ENCODE measurements at places on chromosomes 5 and 9. TPM values are rescaled to one million over a fixed set of nuclear protein-coding genes. Genes with fewer than 3 reads are reported as not detected.

DNA sequence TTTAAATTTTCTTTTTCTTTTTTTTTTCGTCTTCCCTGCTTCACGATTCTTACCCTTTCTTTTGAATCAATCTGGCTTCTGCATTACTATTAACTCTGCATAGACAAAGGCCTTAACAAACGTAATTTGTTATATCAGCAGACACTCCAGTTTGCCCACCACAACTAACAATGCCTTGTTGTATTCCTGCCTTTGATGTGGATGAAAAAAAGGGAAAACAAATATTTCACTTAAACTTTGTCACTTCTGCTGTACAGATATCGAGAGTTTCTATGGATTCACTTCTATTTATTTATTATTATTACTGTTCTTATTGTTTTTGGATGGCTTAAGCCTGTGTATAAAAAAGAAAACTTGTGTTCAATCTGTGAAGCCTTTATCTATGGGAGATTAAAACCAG is 352.2 kb downstream of the NTRK2 start:
- H3K27me3 ChIP-seq, result no peaks in the 10 kb centered on the region
- no peaks in the 10 kb centered on the region for H3K4me1 ChIP-seq
- H3K4me3 ChIP-seq, result no peak overlapping the region
- H3K27ac ChIP-seq, result no peak overlapping the region

- H3K27ac ChIP-seq, result no peak overlapping the region
- H3K4me1 ChIP-seq, result no peaks in the 10 kb centered on the region
- no peak for DNase-seq
Observed at GRCh38 chr5:103522586-103522985, 40.0 kb downstream of the NUDT12 start.

- H3K27me3 ChIP-seq, result no peaks in the 10 kb centered on the region
- no peak for DNase-seq
- H3K4me3 ChIP-seq, result no peak overlapping the region
- no peaks in the 10 kb centered on the region for H3K4me1 ChIP-seq
- H3K27ac ChIP-seq, result no peak overlapping the region
Observed at GRCh38 chr5:147751156-147751830, 31.2 kb downstream of the JAKMIP2 start.

DNA sequence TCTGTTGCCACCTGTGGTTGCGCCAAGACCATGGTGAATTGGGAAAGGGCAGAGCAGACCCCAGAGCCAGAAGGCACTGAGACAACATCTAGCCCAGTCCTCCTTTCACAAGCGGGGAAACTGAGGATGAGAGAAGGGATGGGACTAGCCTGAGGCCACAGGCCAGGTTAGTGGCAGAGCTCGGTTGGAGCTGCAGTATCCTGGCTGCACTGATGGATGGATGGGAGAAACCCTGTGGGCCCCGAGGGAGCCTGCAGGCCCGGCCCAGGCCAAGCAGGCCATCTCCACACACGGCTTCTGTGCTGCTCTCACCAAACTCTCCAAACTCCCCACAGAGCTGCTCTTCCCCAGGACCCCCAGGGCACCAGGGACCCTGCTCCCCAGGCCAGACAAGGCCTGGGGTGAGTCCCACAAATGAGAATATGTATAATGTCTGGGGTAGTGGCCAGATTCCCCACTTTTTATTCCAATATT is 60.2 kb downstream of the TSTD2 start:
- H3K27me3 ChIP-seq, result no peaks in the 10 kb centered on the region
- H3K36me3 ChIP-seq, result peaks cover 57% of the 10 kb centered on the region
- DNase-seq, result no peak
- H3K4me3 ChIP-seq, result no peak overlapping the region
- peaks cover 32% of the 10 kb centered on the region for H3K4me1 ChIP-seq

DNA sequence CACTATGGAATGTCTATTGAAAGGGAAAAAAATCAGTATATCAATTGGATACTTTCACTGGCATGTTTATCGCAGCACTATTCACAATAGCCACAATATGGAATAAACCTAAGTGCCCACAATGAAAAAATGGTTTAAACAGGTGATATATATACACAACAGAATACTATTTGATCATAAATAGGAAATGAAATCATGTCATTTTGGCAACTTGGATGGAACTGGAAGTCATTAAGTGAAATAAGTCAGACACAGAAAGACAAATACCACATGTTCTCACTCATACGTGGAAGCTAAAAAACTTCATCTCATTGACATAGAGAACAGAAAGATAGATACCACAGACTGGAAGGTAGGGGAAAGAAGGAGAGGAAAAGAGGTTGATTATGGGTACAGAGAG is 471.6 kb upstream of the FTMT start:
- H3K4me1 ChIP-seq, result no peaks in the 10 kb centered on the region
- no peak overlapping the region for H3K27ac ChIP-seq
- no peaks in the 10 kb centered on the region for H3K27me3 ChIP-seq
- no peak for DNase-seq
- no peaks in the 10 kb centered on the region for H3K36me3 ChIP-seq

DNA sequence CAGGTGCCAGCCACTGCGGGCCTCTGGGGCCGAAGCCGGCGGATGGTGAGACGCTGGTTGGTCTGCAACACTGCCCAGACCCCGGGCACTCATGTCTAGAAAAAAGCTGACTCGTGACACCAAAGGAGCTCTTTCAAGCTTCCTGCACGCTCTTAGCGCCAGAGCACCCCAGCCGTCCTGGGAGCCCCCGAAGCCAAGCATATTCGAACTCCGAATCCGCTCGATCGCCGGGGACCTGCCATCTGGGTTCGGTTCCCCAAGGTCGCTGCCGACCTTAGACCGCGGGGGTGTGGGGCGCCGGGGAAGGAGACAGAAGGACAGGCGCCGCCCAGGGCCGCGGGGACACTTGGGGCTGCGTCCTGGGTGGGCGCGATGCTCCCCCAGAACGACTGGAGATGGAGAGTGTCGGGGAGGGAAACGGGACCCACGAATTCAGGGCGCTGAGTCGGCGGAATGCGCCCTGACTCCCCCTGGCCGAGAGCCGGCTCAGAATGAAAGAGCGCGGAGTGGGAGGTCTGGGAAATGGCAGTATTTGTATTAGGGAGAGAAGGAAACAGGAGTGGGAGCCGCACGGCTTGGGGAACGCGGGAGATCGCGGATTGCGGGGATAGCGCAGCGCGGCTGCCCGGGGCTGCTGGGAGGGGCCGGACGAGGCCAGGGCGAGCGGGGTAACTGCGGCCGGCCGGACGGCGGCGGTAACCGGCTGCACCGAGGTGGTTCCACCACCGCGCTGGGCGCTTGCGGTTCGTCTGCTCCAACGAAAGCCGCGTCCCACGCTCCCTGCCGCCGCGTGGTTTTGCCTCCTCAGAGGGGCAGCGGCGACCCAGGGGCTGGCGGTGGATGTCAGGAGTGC is 20.1 kb upstream of the MARCHF6 start:
- H3K27me3 ChIP-seq, result no peaks in the 10 kb centered on the region
- DNase-seq, result peak; percentile 74
- peaks cover 37% of the 10 kb centered on the region for H3K4me1 ChIP-seq
- no peaks in the 10 kb centered on the region for H3K36me3 ChIP-seq
- peak overlapping the region; percentile 75 for H3K4me3 ChIP-seq

- H3K4me3 ChIP-seq, result no peak overlapping the region
- H3K4me1 ChIP-seq, result no peaks in the 10 kb centered on the region
- H3K36me3 ChIP-seq, result no peaks in the 10 kb centered on the region
- H3K27me3 ChIP-seq, result no peaks in the 10 kb centered on the region
- no peak overlapping the region for H3K27ac ChIP-seq
- DNase-seq, result no peak
Observed at GRCh38 chr5:61167382-61167781, 5.1 kb upstream of the SMIM15 start.

- H3K36me3 ChIP-seq, result no peaks in the 10 kb centered on the region
- no peaks in the 10 kb centered on the region for H3K4me1 ChIP-seq
- no peak overlapping the region for H3K27ac ChIP-seq
- H3K4me3 ChIP-seq, result no peak overlapping the region
- no peaks in the 10 kb centered on the region for H3K27me3 ChIP-seq
Observed at GRCh38 chr5:95164861-95165260, 120.0 kb downstream of the MCTP1 start.

GRCh38 chr5:126656401-126657007 is 55.8 kb downstream of the PHAX start:
- DNase-seq, result no peak
- no peaks in the 10 kb centered on the region for H3K27me3 ChIP-seq
- no peak overlapping the region for H3K4me3 ChIP-seq
- H3K27ac ChIP-seq, result no peak overlapping the region
- H3K4me1 ChIP-seq, result no peaks in the 10 kb centered on the region

DNA sequence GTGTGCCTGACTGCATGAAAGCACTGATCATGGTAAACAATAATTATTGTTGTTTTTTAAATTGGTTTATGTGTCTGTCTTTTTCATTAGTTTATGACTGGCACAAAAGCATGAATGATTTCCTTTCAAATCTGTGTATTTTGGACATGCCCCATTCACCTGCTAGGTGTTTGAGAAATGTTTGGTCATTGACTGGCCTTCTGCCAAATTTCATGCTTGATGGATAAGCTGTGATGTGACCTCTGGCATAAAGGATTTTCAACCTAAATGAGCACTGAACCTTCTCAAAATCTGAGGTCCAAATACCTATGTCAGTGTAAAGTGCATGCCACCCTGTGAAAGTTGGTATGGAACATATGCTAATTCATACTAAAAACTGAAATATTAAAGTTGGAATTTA is 204.5 kb downstream of the BRINP1 start:
- H3K27ac ChIP-seq, result no peak overlapping the region
- H3K27me3 ChIP-seq, result no peaks in the 10 kb centered on the region
- no peaks in the 10 kb centered on the region for H3K36me3 ChIP-seq
- no peak overlapping the region for H3K4me3 ChIP-seq

- H3K4me1 ChIP-seq, result peaks cover 19% of the 10 kb centered on the region
- H3K27me3 ChIP-seq, result no peaks in the 10 kb centered on the region
- no peak for DNase-seq
- H3K36me3 ChIP-seq, result no peaks in the 10 kb centered on the region
- H3K27ac ChIP-seq, result no peak overlapping the region
Observed at GRCh38 chr9:112047538-112048066, 127.5 kb downstream of the SUSD1 start.

DNA sequence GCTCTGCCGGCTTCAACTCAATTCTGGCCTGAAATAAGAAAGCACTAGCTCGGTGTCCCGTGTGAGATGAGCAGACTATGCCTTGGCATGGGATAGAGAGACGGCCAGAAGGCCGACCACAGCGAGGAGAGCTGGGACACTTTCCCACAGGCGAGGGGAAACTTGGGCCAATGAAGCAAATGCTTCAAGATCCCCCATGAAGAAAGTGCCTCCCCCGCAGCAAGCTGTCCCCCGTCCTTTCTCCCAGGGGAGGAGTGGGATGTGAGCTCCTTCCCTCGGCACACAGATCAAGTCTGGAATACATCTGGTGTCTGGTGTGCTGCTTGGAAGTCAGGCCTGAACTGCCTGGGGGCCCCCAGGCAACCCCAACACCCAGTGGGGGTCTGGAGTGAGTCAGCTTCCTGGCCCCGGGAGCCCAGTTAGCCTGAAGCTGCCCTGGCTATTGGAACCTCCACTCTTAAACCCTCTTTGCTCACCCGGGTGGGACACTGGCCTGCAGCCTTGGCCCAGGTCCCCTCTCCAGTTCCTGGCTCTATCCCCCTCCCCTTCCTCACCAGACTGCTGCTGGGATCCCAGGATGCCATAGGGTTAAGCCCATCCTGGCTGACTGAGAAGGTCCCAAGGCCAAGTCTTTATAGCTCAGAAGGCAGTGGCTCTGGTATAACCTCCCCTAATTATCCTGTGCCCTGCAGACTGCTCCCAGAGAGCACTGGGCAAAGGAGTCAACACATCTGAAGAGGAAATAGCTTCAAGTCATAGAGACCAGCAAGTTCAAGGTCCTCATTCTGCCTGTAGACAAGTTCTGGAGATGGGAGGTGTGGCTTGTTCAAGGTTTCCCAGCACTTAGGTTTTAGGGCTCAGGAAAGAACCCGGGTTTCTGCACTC is 205.3 kb downstream of the TTLL11 start:
- H3K4me1 ChIP-seq, result no peaks in the 10 kb centered on the region
- H3K27me3 ChIP-seq, result no peaks in the 10 kb centered on the region
- H3K4me3 ChIP-seq, result no peak overlapping the region
- no peak for DNase-seq
- peak overlapping the region; percentile 9 for H3K27ac ChIP-seq
- no peaks in the 10 kb centered on the region for H3K36me3 ChIP-seq

GRCh38 chr9:113436728-113437515 is 26.4 kb downstream of the C9orf43 start:
- H3K4me1 ChIP-seq, result no peaks in the 10 kb centered on the region
- no peak overlapping the region for H3K4me3 ChIP-seq
- H3K27me3 ChIP-seq, result no peaks in the 10 kb centered on the region

DNA sequence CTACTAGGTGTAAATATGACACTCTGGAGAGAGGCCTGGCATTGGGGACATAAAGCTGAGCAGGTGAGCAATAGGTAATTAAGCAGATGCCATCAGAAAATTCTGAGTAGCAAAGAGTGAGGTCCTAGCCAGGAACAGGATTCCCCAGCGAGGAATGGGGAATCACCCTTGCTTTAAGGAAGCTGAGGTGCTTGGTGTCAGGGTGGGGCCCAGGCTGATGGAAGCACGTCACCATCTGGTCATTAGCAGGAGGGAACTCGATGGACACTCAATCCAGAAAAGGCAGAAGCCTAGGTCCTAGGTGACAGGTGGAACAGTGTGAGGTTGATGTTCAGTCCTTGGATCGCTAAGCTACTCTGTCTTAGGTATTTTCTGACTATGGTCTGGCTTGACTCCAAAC is 562.7 kb upstream of the DAP start:
- no peaks in the 10 kb centered on the region for H3K27me3 ChIP-seq
- no peaks in the 10 kb centered on the region for H3K4me1 ChIP-seq
- H3K36me3 ChIP-seq, result no peaks in the 10 kb centered on the region
- DNase-seq, result no peak

DNA sequence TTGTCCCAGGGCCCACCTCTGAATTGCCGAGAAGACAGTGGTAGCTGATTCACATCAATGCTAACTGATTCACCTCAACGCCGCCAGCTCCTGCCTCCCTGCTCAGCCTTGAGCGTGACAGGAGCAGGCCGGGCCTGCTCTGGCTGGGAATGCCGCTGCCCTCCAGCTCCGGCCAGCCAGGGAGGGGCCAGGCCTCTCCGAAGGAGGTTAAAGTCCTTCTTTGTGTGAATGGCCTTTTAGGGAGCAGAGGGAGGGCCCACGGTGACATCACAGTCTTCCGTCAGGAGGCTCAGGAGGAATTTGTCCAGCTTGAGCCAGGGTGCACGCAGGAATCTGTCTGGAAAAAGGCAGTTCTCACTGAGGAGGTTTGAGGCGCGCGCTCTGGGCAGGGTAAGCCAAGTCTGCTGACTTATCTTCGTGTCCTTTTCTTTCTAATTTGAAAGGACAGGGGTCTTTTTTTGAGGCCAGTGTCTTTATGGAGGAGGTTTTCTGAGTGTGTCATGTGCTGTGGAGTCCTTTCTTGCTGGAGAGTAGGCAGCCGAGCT is 82.7 kb downstream of the C9orf152 start:
- no peaks in the 10 kb centered on the region for H3K27me3 ChIP-seq
- H3K4me1 ChIP-seq, result peaks cover 28% of the 10 kb centered on the region
- H3K4me3 ChIP-seq, result peak overlapping the region; percentile 41
- DNase-seq, result peak; percentile 74
- H3K27ac ChIP-seq, result peak overlapping the region; percentile 74

- no peak for DNase-seq
- no peak overlapping the region for H3K27ac ChIP-seq
- H3K36me3 ChIP-seq, result no peaks in the 10 kb centered on the region
- H3K4me1 ChIP-seq, result no peaks in the 10 kb centered on the region
Observed at GRCh38 chr9:122780026-122780425, 8.7 kb upstream of the OR5C1 start.

RNF180 gene
- total RNA-seq, result 4.6 TPM

COL15A1 gene
- total RNA-seq, result 34.7 TPM

BASP1 gene
- total RNA-seq, result 1.1 TPM

PCDHB5 gene
- 0.42 TPM for total RNA-seq

RAI14 gene
- total RNA-seq, result 4.3 TPM

RGS7BP gene
- total RNA-seq, result 0.46 TPM
